ENCODE measurements at places on chromosomes 11 and 22.

DNA sequence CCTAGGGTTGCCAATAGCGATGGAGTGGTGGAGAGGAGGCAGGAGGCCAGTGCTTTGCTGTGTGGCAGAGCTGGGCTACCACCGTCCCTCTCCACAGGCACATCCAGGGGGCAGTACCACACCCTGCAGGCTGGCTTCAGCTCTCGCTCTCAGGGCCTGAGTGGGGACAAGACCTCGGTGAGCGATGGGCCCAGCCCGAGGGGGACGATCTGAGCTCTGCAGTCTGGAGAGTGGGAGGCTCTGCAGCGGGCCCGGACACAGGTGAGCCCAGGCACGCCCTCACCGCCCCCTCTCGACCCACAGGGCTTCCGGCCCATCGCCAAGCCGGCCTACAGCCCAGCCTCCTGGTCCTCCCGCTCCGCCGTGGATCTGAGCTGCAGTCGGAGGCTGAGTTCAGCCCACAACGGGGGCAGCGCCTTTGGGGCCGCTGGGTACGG lies 2.5 kb downstream of the PKP3 start:
- no peak for DNase-seq

GRCh38 chr11:58485961-58486360 lies 21.9 kb downstream of the OR5B21 start:
- DNase-seq = no peak

GRCh38 chr11:130908770-130909625 lies 7.3 kb downstream of the SNX19 start:
- no peak for DNase-seq

DNA sequence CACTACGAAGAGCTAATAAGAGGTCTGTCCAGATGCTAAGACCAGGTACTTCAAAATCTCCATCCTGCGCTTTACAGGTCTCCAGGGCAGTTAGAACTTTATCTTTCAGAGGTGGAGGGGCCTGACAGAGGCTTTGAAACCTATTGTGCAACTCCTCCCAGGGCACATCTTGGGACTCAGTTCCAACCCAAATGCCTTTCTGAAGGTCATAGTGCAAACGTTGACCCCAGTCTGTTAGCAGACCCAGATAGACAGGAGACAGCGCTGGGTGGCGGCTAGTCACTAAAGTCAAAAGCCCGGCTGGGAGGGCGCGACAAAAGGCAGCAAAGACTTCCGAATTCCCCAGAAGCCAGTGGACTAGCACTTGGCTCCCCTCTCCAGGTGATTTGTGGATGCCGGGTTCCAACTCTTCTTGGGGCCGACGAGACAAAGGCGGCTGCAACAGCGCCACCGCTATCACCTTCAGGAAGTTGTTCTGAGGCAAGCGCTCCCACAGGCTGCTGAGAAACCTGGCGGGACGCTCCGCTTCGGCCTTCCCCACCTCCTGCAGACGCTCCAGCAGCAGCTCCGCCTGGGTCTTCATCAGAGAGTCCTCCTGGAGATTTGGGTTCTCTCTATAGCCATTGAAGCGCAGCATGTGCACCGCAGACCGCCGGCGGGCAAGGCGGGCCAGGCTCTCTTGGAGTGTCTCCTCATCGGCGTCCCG lies 728 bp downstream of the FANCF start:
- DNase-seq = no peak

DNA sequence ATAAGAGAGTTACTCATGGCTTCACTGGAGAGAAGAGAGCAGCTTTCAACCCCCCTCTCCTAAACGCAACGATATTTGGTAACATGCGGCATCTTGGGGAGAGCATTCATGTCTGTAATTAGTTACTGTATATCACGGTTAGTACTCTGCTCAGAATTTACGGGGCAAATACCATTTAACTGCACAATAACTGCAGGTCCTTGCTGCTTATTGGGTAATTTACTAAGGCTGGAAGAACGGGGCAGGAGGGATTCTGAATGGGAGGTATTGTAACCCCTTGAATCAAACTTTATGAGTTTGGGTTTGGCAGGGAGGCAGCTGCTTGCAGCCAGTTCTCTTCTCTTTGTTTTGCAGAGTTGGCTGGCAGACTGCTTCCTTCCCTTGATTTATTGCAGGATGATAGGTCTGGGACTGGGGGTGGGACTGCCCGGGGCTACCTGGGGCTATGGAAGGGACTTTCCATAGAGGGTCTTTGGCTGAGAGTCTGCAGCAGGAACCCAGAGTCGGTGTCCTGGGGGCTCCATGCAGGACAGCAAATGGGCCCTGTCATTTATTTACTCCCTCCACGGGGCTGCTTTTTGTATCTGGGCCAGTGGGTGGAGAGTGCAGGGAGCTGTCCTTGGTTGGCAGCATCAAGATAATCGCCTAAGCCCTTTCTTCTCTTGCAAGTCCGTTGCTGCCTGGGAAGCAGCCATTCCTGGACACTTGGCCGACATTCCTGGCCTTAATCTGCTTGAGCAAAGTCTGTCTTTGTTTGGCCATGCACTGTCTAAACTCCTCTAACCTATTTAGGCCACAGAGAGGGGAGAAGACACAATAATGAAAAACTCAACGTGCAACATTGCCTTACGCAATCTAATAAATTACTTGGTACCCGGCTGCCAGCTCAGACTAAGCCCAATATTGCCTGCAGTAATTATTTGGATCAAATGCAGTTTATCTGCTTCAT lies 188.9 kb downstream of the ST3GAL4 start:
- DNase-seq = no peak

- no peak for DNase-seq
These were observed 60.4 kb downstream of the KCNJ1 start for GRCh38 chr11:128806506-128807261.

- DNase-seq = no peak
These were observed 35.8 kb upstream of the MYRF start for GRCh38 chr11:61716478-61717285.
